Fibroblast of skin of abdomen (primary cell): ENCODE measurements at places on chromosomes 16 and 17.

DNA sequence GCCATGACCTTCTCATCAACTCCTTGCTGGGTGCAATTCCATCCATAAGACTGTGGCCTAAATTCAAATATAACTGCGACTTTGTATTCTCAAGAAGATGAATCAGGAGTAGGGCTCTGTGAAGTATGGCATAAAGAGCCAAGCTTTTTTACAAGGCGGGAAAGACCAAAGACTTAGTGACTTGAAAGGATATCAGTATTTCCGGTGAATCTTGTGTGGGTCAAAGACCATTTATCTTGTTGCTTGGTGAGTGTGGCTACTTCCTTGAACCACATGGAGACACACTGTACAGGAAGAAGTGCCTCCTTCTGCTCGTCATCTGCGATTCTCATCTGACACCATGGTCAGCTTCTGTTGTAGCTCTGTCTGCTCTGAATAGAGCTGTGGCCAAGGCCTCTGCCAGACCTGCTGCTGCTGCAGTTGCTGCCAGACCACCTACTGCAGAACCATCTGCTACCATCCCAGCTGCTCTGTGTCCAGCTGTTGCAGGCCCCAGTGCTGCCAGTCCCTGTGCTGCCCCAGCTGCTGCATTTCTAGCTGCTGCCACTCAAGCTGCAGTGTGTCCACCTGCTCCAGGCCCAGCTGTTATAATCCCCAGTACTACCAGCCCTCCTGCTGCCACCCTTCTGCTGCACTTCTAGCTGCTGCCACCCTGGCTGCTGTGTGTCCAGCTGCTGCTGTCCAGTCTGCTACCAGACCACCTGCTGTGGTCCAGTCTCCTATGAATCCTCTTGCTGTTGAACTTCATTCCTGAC, 6.1 kb upstream of the KRTAP2-4 start:
- no peak for DNase-seq

DNA sequence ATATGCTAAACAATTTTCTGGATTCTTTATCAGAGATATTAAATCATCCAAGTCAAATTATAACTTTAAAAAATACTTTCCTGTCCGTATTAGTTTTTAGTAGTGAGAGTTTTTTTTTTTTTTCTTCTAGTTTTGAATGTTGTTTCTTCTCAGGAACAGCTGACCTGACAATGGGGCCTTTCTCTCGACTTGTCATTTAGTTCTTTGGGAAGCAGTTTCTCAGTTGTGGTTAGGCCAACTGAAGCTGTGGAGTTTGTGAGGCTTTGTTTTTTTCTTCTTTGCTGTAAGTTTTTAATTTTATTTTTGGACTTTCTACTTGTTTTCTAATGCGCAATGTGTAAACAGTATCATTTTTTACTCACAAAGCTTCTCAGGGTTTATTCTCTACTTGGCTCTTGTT, 140.8 kb downstream of the FTO start:
- no peak for DNase-seq

DNA sequence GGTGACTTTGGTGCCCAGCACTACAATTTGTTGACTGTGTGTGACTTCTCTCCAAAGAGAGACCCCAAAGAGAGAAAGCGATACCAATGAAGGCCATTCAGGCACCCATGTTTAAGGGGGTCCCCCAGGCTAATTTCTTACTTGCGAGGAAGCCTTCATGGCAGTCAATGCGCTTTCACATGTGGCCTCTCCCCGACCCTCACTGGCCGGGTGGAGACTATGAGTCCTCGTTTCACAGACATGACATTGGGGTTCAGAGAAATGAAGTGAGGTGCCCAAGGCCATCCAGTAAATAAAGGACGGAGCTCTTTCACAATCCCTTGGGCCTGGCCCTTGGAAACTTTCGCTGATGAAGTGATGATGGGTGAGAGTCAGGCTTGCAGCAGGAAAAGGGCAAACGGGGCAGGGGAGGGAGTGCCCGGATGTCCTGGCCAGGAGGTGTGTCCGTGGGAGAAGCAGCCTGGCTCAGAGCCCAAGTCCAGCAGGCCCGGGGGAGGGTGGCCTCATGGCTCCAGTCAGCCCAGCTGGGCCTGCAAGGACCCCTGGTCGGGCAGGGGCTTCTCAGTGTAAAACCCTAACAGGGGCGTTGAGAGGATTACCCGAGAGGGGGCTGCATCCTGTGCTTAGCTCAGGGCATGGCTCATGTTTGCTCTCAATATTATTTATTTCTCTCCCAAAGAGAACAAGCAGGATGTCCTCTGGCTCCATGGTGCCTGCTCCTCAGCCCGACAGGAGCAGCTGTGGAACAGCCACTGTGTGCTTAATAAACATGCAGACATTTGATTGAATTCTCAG, 14.7 kb downstream of the TBX2 start:
- DNase-seq = no peak

GRCh38 chr16:50960517-50961202, 190.4 kb downstream of the SALL1 start:
- no peak for DNase-seq

GRCh38 chr16:54936201-54936978, 5.7 kb downstream of the IRX5 start:
- DNase-seq = peak; percentile 62
